IMR-90 (cell line): ENCODE measurements at places on chromosomes 16 and 17.

GRCh38 chr17:45108051-45108450 is 24.3 kb downstream of the PLCD3 start:
- no peak for DNase-seq

DNA sequence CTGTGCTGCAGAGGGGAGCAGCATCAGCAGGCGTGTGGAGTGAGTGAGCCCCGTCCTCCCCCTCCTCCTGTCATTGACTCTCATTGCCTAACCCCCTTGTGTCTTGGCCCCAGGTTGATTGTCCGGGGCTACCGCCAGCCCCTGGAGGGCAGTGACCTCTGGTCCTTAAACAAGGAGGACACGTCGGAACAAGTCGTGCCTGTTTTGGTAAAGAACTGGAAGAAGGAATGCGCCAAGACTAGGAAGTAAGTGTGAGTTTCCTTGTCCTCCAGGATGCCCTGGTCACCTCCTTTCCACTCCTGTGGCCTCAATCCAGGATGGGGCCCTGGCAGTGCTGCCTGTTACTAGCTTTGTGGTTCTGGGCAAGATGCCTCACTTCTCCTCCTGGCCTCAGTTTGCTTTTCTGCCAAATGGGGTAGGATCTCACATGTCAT is 87.0 kb downstream of the ABCC1 start:
- no peak for DNase-seq

- DNase-seq = peak; percentile 17
Observed at GRCh38 chr17:30117675-30118081, 1.1 kb downstream of the NSRP1 start.

- DNase-seq = peak; percentile 27
Observed at GRCh38 chr17:74758848-74759168, 10.4 kb downstream of the NHERF1 start.

DNA sequence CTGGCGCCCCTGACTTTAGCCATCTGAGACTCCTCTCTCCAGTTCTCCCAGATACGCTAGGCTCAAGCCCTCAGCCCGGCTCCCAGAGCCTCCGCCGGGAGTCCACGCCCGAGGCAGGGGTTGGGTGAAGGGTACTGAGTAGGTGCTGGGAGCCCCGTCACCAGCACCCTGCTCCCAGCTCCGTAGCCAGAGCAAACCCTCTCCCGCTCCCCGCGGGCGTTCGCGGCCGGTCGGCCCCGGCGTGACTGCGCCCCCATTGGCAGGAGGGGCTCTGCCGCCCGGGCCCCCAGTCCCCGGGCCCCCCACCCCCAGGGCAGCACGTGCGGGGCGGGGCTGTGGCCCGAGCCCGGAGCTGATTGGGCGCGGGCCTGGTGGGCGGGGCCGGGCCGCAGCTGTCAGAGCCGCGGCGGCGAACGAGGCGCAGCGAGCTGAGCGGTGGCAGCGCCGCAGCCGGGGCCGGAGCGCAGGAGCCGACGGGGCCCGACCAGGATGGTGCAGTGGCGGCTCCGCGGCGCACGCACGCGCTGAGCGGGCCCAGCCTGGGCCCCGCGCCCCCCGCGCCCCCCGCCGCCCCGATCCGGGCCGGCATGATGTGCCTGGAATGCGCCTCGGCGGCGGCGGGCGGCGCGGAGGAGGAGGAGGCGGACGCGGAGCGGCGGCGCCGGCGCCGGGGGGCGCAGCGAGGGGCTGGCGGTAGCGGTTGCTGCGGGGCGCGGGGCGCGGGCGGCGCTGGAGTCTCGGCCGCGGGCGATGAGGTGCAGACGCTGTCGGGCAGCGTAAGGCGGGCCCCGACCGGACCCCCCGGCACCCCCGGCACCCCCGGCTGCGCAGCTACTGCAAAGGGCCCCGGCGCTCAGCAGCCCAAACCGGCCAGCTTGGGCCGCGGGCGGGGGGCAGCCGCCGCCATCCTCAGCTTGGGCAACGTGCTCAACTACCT is at the start of gene SPNS2:
SPNS2 (plus strand) TSS at position 421 of the 937 bp plus-strand sequence; CDS start at position 588, 167 bp downstream.
- DNase-seq = peak; percentile 29

- no peak for DNase-seq
Observed at GRCh38 chr16:77724174-77724573, 1.9 kb downstream of the NUDT7 start.

DNA sequence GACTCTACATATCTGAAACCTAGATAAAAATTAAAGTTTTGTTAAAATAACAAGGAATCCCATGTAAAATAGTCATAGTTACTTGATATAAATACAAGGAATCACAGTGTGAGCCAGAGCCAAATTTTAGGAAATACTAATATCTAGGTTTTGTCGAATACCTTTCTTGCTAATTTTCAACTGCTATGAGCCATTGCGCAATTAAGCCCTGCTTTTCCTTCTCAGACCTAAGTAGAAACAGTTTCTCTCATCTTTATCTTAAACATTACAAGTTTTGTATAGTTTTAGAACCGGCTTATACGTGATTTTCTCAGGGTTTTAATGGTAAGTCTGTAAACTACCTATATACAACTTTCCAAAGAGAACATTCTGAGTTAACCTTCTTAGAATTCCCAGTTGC is 157.4 kb upstream of the NOG start:
- DNase-seq = no peak

DNA sequence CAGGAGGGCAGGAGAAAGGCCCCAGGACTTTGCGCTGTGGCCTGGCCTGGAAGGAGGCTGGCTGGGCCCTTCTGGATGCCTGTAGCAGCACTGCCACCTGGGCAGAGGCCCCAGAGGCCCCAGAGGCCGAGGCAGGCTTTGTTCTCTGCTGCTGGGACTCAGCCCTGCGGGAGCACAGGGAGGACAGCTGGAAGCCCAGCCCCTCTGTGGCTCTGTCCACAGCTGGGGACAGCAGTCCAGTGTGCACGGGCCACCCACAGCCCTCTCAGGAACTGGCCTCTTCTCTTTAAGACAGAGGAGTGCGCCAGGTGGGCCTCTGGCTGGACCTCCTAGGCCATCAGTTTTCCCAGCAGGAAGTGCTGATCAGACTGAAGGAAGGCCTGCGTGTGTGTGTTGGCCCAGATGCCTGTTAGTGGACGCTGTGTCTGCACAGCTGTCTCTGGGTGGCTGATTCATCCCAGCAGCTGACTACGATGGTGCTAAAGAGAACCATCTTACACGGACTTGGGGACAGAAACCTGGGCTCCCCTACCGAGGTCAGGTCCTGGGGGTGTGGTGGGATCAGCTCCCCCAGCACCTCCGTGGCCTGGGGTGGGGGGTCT is 26.9 kb upstream of the ZNF750 start:
- DNase-seq = peak; percentile 94

- DNase-seq = peak; percentile 12
Observed at GRCh38 chr16:56013962-56014552, 138.9 kb upstream of the CES5A start.

- DNase-seq = no peak
Observed at GRCh38 chr17:61701334-61701733, 110.3 kb upstream of the NACA2 start.

- DNase-seq = no peak
Observed at GRCh38 chr17:65193305-65193704, 56.1 kb downstream of the RGS9 start.
